ENCODE measurements at places on chromosomes 16 and 17.

DNA sequence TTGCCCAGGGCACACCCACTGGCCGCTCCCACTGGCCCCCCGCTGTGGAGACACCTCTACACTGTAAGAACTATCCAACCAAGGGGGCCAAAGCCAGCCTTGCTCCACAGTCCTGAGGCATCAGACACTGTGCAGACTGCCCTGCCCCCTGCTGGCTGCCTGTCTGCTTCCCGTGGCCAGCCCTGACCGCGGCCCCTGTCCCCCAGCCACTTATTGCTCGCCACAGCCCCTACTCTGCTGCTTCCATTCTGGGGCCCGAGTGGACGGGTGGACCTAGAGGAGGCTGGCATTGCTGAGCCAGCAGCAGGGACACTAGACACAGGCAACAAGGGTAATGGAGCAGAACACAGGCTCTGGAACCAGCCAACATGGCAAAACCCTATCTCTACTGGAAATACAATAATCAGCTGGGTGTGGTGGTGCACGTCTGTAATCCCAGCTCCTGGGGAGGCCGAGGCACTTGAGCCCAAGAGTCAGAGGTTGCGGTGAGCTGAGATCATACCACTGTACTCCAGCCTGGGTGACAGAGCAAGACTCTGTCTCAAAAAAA, 19.7 kb upstream of the LRRC37A3 start:
- peak; percentile 57 for DNase-seq

GRCh38 chr17:82810644-82811430, 29.0 kb downstream of the ZNF750 start:
- DNase-seq, result no peak

GRCh38 chr17:43845766-43846165, 1.2 kb upstream of the CD300LG start:
- DNase-seq, result no peak

- no peak for DNase-seq
Measured at GRCh38 chr16:67396159-67397035, 3.1 kb upstream of the TPPP3 start.

GRCh38 chr16:50681021-50681885, at the start of gene SNX20:
Gene SNX20 (minus strand): TSS chr16:50681312. CDS start chr16:50677526, 3,786 bp downstream.
- peak; percentile 66 for DNase-seq

DNA sequence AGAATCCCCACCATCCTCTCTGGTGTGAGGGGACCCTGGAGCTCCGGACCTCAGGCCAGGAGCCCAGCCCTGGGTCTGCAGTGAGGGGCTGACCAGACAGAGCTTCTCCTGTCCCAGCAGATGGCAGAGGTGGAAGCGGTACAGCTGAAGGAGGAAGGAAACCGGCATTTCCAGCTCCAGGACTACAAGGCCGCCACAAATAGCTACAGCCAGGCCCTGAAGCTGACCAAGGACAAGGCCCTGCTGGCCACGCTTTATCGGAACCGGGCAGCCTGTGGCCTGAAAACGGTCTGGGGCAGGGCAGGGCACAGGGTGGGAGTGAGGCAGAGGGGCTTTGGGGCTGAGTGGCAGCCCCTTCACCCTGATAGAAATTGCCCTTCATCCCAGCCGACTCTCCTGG, 527 bp downstream of the UNC45B start:
- DNase-seq, result no peak

DNA sequence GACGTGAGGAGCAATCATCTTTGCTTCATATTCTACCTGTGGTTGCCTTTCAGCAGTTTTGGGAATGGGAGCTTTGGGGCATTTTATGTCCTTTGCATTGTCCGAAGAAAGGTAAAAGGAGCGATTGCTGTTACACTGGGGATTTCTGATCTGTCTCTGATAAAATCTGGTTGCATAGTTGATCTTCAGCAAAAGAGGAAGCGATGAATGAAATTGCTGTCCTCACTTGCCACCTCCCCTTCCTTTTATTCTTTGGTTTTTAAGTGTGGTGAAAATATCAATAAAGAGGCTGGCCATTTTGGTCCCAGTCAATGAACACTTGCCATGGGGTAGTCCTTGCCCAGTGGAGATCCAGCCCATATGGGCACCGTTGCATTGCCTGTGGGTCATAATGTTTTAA, 236.8 kb downstream of the MSI2 start:
- no peak for DNase-seq

DNA sequence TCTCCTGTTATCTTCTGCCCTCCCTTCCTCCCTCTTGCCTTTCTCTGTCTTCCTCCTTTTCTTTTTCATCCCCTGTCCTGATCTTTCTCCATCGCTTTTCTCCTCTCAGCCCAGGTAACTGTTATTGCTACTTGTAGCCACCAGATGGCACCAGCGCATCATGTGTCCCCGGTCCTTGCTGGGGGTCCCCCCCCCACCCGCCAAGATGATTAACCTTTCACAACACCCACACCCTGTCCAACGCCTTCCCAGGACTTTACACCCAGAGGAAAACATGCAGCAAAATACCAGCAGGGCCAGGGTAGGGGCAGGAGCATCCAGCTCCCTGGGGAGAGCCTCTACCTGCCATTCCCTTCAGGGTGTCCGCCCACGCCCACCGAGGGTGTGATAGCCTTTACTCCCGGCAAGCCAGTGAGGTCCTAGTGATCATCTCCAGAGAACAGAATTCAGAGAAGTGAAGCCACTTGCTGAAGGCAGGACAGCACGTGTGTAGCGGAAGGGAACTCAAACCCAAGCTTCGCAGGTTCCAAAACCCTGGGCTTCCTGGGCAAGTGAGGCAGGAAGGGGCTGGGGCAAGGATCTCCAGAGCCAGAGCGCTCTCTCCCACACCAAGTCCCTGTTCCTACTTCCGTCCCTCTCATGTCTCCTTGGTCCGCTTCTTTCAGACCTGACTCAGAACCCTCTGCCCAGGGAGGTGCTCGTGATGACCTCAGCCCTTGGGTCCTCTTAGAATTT, 13.4 kb upstream of the TAC4 start:
- peak; percentile 49 for DNase-seq

GRCh38 chr17:47675380-47676198, 18.4 kb upstream of the TBKBP1 start:
- no peak for DNase-seq

GRCh38 chr17:1156864-1157263, 22.9 kb downstream of the ABR start:
- DNase-seq, result no peak

GRCh38 chr16:86512860-86513470, 2.6 kb downstream of the FOXF1 start:
- DNase-seq, result no peak

GRCh38 chr17:8470447-8471047, 34.9 kb downstream of the NDEL1 start:
- no peak for DNase-seq

- no peak for DNase-seq
Measured at GRCh38 chr17:40071313-40072039, 8.7 kb downstream of the THRA start.

GRCh38 chr17:68785565-68786486, 169.4 kb downstream of the ABCA8 start:
- no peak for DNase-seq

Measured in activated naive CD4-positive, alpha-beta T cell treated with Interleukin-2 at 50 U/mL for 16 hours (primary cell).